LHCN-M2 (cell line): ENCODE measurements at places on chromosomes 2 and 18. TPM values are rescaled to one million over a fixed set of nuclear protein-coding genes. Genes with fewer than 3 reads are reported as not detected.
A peak's percentile ranks its signal among the peaks of the same experiment; 100 is the strongest.

DNA sequence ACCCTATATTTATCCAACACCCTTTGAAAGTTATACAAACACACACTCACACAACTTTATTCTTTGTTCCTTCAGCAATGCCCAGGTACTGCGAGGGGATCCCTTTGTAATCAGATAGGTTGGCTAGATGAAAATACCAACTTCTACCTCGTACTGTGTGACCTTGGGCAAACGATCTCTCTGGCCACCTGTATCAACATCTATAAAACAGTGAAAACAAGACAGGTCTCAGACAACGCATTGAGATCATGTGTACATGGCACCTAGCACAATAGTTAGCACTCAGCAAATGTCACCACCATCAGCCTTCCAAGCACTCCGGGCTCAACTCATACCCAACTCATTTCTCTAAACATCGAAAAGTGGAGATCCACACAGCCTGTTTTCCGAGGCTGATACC, 118.4 kb upstream of the PPP1CB start:
- no peak for DNase-seq

DNA sequence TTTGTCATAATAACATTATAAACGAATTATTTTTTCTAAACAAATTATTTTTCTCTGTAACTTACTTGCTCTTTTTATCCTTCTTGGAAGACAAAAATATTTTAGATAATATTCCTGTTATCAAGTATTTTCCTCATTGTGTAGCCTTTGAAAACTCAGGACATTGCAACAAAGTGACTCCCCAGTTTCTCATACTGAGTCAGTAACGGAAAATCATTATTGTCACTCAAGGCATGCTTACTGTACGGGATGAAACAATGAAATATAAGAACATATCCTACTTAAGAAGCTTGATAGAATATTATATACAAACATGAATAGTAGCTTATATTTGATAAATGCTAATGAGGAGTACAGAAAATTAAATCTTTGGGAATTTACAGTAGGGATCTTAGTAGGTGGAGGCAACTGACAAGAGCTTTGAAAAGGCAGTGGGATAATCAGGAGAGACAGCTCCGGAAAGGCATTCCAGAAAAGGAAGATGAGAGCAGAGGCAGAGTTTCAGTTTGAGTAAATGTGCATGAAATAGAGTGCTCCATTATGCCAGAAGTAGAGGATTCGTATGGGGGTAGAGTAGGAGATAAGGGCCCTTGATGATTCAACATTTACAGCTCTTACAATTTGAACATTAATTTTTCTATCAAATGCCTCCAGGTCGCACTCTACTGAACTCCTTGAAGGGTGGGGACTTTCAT, 14.0 kb upstream of the YES1 start:
- no peak for DNase-seq

- no peak for DNase-seq
These were observed 143.9 kb upstream of the SIX2 start for GRCh38 chr2:45153121-45153520.

DNA sequence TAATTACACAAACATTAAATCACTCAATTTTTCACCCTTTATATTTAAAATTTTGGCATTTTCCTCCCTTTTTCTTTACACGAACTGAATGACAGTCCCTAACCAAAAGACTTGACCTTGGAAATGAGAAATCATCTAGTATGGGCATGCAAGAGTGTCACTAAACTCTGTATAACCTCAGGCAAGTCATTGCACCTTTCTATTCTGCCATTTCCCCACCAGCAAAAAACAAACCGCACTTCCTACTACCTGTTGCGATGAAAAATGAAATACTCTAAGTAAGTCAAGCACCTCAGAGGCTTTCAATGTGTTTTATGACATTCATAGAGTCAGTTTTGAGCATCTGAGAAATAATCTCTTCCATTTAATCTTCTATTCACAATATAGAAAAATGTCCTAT, 44.1 kb downstream of the ANKRD44 start:
- DNase-seq: no peak

DNA sequence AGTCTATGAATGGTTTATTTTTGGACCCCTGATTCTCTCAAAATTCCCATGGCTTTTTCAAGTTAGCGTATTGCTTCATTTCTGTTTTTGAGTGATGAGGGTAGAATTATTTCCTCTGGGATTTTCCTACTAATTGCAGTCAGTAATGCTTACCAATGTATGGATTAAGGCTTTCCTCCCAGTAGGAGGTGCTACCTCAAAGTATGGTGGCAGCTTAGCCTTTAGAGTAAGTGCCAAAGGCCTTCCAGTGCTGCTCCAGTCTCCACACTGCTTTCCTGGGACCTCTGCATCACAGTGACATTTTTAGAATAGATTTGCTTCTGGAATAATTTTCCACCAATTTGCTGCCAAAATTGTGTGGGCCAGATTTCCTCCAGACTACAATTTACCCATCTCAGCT, 16.2 kb upstream of the SSB start:
- DNase-seq: no peak

DNA sequence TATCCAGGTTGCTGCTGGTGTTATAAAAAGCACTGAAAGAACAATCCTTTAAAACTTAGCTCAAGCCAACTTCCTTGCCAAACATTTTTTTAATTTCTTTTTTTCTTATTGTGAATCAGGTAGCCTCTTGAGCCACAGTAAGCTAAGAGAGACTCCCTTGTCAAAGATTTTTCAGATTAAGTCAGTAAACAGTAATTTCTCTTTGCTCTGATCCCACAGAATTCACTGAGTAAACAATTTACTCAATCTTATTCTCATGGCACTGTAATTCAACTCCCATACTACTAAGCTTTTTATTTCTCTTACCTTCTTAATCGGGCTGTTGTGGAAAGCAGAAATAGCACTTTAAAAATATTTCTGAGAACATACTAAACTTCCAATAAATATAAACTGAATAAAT, 82.7 kb downstream of the C2orf74 start:
- DNase-seq: no peak

GRCh38 chr18:75926811-75927210, 499.3 kb upstream of the SMIM21 start:
- DNase-seq: peak; percentile 0

GRCh38 chr18:43534511-43534910, 257.2 kb upstream of the SYT4 start:
- DNase-seq: peak; percentile 57

DNA sequence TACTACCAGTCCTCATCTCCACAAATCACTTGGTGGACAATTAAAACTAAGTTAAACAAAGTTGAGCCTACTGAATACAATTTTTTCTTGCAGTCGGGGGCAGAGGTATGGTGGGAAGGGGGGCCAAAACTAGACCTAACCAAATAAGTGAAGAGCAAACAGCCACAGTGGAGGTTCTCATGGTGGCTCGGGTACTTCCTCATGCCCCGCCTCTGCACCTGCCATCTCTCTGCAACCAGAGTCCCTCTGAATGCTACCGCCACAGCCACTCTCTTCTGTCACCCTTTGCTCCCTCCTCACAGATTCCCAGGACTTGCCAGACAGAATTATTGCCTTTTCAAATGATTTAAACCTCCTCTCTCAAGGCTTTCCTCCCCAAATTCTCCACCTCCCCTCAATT, 204.2 kb downstream of the TMEM247 start:
- no peak for DNase-seq

GRCh38 chr2:51559026-51559425, 527.1 kb upstream of the NRXN1 start:
- peak; percentile 89 for DNase-seq

GRCh38 chr2:129565551-129566109, 413.8 kb upstream of the RAB6C start:
- DNase-seq: no peak

DNA sequence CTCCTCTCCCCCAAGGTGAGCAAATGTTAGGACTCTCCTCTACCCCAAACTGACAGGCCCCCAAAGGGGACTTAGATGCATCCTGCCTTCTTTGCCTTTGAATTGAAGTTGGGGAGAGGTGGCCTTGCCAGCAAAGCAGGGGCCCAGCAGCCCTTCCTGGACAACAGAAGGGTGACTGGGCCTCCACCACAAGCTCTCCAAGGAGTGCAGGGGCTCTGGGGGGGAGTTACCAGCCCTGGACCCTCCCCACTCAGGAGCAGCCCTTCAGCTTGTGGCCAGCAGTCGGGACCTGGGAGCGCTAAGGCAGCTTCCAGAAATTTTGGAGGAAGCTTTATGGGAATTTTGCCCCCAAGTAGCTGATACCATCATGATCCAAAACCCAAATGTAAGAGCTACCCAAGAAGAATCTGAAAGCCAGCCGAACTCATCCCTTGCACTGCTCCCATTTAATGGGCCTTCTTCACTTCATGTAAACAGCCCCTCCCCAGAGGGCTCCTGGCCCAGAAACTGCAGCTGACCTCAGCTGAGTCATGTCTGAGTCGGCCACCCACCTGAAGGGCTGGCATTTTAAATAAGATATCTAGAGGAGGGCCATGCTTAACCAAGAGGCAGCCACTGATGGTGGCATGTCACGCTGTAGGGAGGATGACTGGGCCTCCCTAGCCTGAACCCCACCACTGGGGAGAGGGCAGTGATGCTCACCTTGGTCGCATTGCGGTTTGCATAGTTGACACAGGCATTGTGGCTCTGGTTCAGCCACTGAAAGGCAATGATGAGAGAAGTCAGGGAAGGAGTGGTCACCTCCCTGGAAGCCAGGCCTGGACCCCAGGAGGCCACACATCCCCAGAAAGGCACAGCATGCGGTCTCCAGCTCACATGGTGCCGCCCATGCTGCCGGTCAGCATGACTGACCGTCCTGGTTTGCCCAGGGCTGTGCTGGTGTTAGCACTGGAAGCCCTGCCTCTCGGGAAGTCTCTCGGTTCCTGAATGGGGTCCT, 71.5 kb downstream of the SFXN5 start:
- DNase-seq: peak; percentile 27

- DNase-seq: no peak
These were observed 7.3 kb upstream of the PSTPIP2 start for GRCh38 chr18:46079336-46079735.

- peak; percentile 13 for DNase-seq
These were observed 42.5 kb downstream of the SDC1 start for GRCh38 chr2:20182241-20182931.

GRCh38 chr2:16319551-16320121, 346.0 kb downstream of the CYRIA start:
- DNase-seq: no peak

DNA sequence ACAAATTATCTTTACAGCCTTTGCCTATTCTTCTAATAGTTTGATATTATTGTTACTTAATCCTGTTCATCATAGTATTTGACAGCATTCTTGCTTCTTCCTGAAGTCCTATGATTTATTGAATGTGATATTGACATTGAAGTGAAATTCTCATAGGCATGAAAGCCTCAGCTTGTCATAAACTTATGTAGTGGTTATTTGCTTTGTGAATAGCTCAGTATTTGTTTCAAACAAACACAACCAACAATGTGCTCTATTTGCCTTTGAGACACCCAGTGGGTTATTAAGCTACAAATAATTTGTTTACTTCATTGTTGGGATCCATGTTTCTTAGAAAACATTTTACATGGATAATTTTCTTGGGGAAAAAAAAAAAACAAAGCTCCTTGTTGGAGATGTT, 57.2 kb downstream of the TTC39C start:
- DNase-seq: no peak

DNA sequence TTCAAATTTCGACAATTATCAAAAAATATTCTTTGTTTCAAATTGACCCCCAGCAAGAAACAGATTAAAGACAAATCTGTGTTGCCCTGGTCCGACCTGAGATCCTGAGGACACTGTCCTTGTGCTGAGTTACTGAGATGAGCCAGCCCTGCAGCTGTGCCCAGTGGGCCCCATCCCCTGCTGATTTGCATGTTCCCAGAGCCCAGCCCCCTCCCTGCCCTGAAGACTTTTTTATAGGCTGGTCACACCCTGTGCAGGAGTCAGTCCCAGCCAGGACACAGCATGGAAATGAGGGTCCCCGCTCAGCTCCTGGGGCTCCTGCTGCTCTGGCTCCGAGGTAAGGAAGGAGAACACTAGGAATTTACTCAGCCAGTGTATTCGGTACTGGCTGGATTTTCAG, 31.4 kb upstream of the ZNG1B start:
- DNase-seq: no peak

GRCh38 chr2:238346544-238346943, 26.2 kb downstream of the TRAF3IP1 start:
- no peak for DNase-seq

DNA sequence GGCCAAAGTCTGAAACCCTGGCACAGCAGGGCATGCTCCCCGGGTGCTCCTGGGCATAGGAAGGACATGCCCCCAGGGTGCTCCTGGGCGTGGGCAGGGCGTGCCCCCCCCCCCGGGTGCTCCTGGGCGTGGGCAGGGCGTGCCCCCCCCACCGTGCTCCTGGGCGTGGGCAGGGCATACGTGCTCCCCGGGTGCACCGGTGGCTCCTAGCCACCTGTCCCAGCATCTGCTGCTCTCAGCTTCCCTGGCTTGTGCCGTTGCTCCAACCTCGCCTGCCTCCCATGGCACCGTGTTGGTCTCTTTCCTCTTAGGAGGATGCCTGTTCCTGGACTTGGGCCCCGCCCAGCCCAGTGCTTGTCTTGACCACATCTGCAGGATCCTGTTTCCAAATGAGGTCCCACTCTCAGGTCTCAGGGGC, 95.6 kb upstream of the CTDP1 start:
- no peak for DNase-seq

GRCh38 chr18:26307161-26307773, 81.0 kb downstream of the TAF4B start:
- DNase-seq: peak; percentile 54

DNA sequence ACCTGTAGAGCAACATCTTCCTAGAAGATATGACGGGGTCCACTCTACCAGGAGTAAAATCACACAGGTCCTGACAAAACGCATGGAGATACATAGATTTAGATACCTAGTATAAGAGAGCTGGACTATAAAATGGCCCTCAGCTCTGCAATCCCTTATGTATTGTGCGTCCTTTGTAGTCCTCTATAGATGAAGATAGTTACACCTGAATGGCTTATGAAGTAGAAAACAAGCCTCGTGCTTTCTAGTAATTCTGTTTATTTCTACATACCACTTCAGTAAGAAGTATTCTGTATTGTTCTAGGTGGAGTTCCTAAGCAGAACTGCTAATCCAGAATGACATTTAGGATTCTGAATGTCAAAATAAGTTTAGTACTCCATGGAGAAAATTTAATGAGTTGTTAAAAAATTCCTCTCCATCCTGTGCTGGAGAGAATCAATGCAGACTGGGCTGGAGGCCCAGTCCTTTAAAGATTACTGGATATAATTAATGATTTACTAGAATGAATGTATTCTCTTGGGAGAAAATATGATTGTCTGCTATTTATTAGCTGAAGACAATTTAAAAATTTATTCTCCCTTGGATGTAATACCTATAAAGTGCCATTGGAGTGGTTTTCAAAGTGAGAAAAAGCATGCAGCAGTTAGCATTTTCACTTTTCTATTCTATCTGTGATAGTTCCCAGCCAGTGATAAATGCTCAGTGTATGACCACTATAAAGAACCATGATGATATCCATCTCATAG, 147.3 kb upstream of the UNC80 start:
- no peak for DNase-seq

The RAB27B gene
- total RNA-seq: 30.9 and 41.2 TPM in 2 replicates

The ACTR3 gene
- 307 and 331 TPM in 2 replicates for total RNA-seq

The CEP192 gene
- total RNA-seq: 25.1 and 30.8 TPM in 2 replicates

The FAM228A gene
- not detected in 2 replicates for total RNA-seq

The SMARCAL1 gene
- total RNA-seq: 9.2 and 16.2 TPM in 2 replicates

The DSG2 gene
- under 0.01 TPM in 2 replicates for total RNA-seq

The PJVK gene
- 1.1 and 2.1 TPM in 2 replicates for total RNA-seq

The PTPRN gene
- total RNA-seq: 1.5 and 2.8 TPM in 2 replicates

The UNC80 gene
- total RNA-seq: not detected in 2 replicates

The LONRF2 gene
- total RNA-seq: not detected in 2 replicates

The GPR39 gene
- 2.6 and 3.8 TPM in 2 replicates for total RNA-seq

The MAL gene
- not detected in 2 replicates for total RNA-seq

The CGREF1 gene
- 0.69 and 1.6 TPM in 2 replicates for total RNA-seq
